Esophagus squamous epithelium (tissue), 5 donors: ENCODE measurements at places on chromosomes 16 and 17. TPM values are rescaled to one million over a fixed set of nuclear protein-coding genes. Genes with fewer than 3 reads are reported as not detected.
A peak's percentile ranks its signal among the peaks of the same experiment; 100 is the strongest.

The TBC1D3 gene
- total RNA-seq: not detected

The IKZF3 gene
- total RNA-seq: 2.1 TPM

The RFFL gene
- 31.7 TPM for total RNA-seq

The CHRNE gene
- not detected for total RNA-seq

GRCh38 chr17:17156107-17156506 is 50.0 kb downstream of the PLD6 start:
- no peak for DNase-seq
- H3K27ac ChIP-seq: peak overlapping the region; percentile 65
- peaks cover 39% of the 10 kb centered on the region for H3K36me3 ChIP-seq
- no peak overlapping the region for H3K4me3 ChIP-seq

GRCh38 chr17:49779739-49780231 is 8.7 kb upstream of the KAT7 start:
- no peaks in the 10 kb centered on the region for H3K27me3 ChIP-seq
- H3K36me3 ChIP-seq: no peaks in the 10 kb centered on the region
- H3K27ac ChIP-seq: no peak overlapping the region
- DNase-seq: no peak
- H3K4me3 ChIP-seq: no peak overlapping the region

DNA sequence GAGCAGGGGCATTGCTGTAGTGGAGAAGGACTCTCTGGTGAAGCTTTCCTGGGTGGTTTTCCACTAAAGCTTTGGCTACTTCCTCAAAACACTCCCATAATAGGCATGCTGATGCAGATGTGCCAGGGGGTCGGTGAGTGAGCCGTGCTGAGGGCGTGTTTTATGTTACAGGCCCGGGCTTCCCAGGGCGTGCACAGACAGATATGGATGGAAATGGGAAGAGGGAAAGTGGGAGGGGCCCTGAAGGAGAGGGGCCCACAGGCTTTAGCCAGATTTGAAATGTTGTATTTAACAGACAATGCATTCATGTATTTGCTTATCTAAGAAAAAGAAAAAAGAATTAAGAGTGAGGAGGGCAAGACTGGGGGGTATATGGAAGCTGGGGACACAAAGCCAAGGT is 56.3 kb downstream of the IL21R start:
- peaks cover 45% of the 10 kb centered on the region for H3K4me1 ChIP-seq
- no peaks in the 10 kb centered on the region for H3K27me3 ChIP-seq
- H3K4me3 ChIP-seq: no peak overlapping the region
- no peak for DNase-seq
- H3K27ac ChIP-seq: no peak overlapping the region

DNA sequence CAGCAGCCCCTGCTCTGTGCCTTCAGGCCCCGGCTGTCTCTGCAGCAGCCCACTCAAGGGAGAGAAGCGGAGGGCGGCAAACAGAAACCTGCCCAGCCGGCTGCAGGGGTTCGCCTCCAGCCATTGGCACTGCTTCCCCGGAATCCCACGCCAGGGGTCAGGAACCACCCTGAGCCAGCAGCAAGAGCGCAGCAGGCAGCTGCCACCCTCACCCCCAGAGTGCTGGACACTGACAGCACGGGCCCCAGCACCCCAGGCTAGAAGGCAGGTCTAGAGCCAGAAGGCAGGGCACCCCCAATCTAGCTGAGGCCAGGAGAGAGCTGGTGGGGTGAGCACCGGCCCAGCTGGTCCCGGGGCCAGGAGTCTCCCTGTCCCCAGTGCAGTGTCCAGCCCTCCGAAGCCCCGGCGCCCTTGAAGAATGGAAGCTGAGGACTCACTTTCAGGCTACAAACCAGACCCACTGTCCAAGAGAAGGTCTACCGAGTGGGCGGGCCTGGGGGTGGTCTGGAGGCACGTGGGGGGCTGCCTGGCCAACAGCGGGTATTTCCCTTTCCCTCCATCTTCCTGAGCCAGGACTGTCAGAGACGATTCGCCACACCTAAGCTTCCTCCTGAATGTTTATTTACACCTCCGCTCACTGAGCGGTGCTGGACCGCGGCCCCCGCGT is 8.4 kb downstream of the UBALD2 start:
- no peaks in the 10 kb centered on the region for H3K27me3 ChIP-seq
- DNase-seq: no peak
- H3K36me3 ChIP-seq: peaks cover 29% of the 10 kb centered on the region
- H3K4me1 ChIP-seq: peaks cover 54% of the 10 kb centered on the region
- no peak overlapping the region for H3K4me3 ChIP-seq

- no peak overlapping the region for H3K27ac ChIP-seq
- H3K4me1 ChIP-seq: no peaks in the 10 kb centered on the region
- no peak overlapping the region for H3K4me3 ChIP-seq
Observed at GRCh38 chr17:27586203-27586721, 44.7 kb upstream of the LGALS9 start.
